Ureter (tissue), 1 donor: ENCODE measurements at places on chromosomes 1 and 21.

DNA sequence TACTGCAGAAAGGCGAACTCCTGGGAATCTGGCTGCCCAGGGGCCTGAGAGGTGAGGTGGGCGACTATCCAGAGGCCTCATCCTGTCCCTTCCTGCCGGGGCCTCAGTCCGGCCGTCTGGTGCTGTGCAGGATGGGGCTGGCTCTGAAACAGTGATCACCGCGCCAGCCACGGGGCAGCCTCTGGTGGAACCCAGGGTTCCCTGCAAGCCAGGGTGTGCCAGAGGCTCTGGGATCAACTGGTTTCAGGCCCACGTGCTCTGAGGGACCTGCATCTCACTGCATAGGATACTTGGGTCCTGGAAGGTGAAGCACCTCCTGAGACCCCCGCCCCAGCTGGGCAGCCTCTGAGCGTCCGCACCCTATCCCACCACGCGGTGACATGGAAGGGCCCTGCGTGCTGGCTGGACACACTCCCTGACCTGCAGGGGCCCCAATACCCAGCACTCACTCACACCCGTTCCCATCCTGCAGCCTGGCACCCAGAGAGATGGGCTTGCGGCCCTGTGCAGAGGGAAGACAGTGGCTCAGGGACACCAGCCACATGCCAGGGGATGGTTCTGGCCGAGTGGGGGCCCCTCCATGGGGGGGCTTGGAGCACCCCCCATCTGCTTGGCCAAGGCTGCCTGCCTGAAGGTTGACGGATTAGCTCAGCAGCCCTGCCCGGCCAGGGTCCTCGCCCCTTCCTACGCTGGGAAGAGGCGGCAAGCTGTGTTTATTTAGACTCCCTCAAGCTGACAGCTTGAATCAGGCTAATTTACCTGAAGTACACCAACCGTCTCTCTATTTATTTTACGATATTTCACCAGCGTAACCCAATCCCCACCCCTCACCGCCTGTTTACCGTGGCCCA lies 64.3 kb upstream of the TTC34 start:
- no peak for DNase-seq

DNA sequence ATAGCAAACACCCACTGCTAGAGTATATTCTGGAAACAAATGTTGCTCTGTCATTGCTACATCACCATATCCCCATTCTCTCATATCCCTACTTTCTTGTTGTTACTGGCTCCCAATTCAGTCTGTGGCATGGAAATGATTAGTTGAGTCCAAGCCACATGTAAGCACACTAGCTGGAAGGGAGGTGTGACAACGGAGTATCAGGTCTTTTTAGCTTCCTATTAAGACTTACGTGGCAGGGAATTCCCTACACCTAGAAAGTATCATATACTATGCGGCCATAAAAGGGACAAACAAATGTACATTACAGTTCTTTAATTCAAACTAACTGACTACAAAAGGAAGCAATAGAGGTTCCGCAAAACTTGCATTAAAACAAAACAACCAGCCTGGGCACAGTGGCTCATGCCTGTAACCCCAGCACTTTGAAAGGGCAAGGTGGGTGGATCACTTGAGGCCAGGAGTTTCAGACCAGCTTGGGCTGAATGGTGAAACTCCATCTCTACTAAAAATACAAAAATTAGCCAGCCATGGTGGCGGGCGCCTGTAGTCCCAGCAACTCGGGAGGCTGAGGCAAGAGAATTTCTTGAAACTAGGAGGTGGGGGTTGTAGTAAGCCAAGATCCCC lies 48.6 kb downstream of the INTS7 start:
- DNase-seq: no peak

- DNase-seq: no peak
These were observed 91.2 kb upstream of the NGF start for GRCh38 chr1:115429241-115429640.

DNA sequence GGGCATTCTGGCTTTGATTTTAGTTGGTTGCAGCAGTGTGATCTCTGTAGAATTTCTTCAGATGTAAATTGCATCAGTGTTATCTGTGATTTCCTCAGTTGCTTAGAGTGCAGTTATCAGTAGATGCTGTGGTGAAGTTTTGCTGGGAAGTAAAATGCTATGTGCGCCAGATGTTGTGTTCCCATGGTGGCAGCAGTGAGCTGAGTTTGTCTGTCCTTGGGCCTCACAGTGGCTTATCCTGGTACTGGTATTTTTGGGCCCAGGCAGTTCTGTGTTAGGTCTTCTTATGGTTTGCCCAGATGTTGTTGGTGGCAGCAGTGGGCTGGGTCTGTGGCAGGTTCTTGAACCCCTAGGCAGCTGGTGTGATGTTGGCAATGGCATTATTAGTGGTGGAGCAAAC lies 1242.1 kb downstream of the PLA2G4A start:
- no peak for DNase-seq
